ENCODE measurements at places on chromosomes 6 and 20. TPM values are rescaled to one million over a fixed set of nuclear protein-coding genes. Genes with fewer than 3 reads are reported as not detected.

DNA sequence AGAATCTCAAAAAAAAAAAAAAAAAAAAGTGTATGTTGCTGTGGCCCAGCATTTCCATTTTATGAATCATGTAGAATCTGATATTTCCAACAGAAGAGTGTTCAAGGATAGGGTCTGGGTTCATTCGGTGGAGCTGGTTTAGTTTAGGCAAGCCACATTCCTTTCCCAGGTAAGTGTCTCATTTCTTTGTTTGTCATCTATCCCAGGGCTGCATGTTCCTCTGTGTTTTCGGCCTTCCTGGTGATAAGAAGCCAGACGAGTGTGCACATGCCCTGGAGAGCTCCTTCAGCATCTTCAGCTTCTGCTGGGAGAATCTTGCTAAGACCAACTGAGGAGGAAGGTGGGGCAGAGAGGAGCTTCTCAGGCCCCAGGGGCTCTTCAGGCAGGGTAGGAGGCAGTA, 38.2 kb downstream of the NFYA start:
- H3K4me3 ChIP-seq, result no peak overlapping the region
- no peak overlapping the region for H3K27ac ChIP-seq
- H3K4me1 ChIP-seq, result no peaks in the 10 kb centered on the region
- no peaks in the 10 kb centered on the region for H3K27me3 ChIP-seq
- no peak for DNase-seq

DNA sequence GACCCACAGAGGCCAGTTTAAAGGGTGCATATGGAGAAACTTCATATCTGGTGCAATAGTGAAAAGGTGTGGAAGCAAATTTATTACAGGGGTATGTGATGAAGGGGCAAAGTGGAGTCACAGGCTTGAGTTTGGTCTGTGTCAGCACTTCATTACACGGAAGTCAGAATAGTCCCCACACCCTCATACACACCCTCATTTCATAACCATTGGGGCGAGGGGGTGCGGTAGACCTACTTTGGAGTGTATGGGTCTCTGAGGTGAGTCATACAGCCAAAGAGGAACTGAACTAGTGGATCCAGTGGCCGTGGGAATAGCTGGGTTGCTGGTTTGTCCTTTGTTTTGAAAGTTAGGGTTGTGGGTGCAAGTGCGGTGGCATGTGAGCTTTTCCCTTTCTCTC, 3.3 kb downstream of the TM9SF4 start:
- no peaks in the 10 kb centered on the region for H3K27me3 ChIP-seq
- peak overlapping the region; percentile 3 for H3K4me3 ChIP-seq
- H3K36me3 ChIP-seq, result peaks cover 11% of the 10 kb centered on the region
- H3K27ac ChIP-seq, result no peak overlapping the region
- DNase-seq, result no peak
- H3K4me1 ChIP-seq, result peaks cover 57% of the 10 kb centered on the region

- H3K4me3 ChIP-seq, result peak overlapping the region; percentile 96
- no peak for DNase-seq
- no peaks in the 10 kb centered on the region for H3K27me3 ChIP-seq
- peaks cover 25% of the 10 kb centered on the region for H3K36me3 ChIP-seq
- H3K27ac ChIP-seq, result peak overlapping the region; percentile 93
- H3K4me1 ChIP-seq, result peaks cover 70% of the 10 kb centered on the region
Measured at GRCh38 chr6:158646023-158646910, 1.7 kb upstream of the DYNLT1 start.

DNA sequence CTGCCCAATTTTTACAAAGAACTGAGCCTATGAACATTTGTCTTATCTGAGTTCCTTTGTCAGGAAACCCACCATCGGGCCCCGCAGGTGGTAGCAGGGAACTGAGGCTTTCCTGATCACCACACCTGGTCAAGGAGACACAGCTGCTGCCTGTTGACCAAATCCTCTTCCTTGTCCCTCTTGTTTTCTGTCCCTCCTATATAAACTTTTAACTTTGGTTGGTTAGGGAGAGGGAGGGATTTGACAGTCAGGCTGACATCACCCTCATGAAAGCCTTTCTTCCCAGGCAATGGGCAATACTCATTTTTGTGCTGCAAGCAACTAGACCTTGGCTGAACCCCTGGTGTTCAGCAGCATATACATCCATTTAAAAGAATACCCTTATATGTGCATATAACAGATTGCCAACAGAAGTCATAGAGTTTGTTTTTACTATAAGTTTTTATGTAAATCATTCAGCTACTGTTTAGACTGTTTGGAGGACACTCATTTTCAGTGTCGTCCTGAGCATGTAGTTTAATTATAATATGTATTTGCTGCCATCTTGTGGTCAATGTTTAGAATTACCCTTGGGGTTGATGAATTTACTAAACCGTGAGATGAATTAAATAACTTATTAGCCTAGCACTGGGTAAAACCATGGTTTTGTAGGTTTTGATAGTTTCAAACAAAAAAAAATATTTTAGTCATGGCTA, 17.0 kb downstream of the CRISP1 start:
- H3K27me3 ChIP-seq, result no peaks in the 10 kb centered on the region
- H3K4me1 ChIP-seq, result no peaks in the 10 kb centered on the region
- no peaks in the 10 kb centered on the region for H3K36me3 ChIP-seq
- no peak overlapping the region for H3K4me3 ChIP-seq

GRCh38 chr6:79081663-79082062, 3.6 kb upstream of the PHIP start:
- H3K27me3 ChIP-seq, result peaks cover 20% of the 10 kb centered on the region
- no peak overlapping the region for H3K27ac ChIP-seq
- H3K4me3 ChIP-seq, result no peak overlapping the region
- H3K4me1 ChIP-seq, result peaks cover 15% of the 10 kb centered on the region
- H3K36me3 ChIP-seq, result no peaks in the 10 kb centered on the region

- H3K4me1 ChIP-seq, result peaks cover 30% of the 10 kb centered on the region
- no peak for DNase-seq
- no peak overlapping the region for H3K4me3 ChIP-seq
- H3K36me3 ChIP-seq, result no peaks in the 10 kb centered on the region
- H3K27me3 ChIP-seq, result peaks cover 24% of the 10 kb centered on the region
Measured at GRCh38 chr20:43963872-43964791, 49.5 kb downstream of the TOX2 start.

DNA sequence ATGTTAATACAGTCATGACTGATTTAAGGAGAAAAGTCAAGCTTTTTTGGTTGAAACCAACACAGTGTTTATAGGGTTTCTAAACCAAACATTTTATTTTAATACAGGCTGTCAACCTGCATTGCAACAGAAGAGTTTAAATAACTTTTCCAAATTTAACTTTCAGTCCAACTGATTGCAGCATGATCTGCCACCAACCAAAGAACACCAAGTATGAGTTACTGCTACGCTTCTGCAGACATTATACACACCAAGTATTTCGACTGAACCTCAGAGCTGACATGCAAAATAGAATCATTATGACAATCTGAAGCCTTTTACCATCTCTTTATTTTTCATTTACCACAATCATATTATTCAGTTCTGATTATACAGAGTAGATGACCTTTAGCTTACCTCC, 151.2 kb upstream of the DST start:
- DNase-seq, result no peak
- H3K27me3 ChIP-seq, result peaks cover 18% of the 10 kb centered on the region
- H3K4me3 ChIP-seq, result no peak overlapping the region
- no peak overlapping the region for H3K27ac ChIP-seq

DNA sequence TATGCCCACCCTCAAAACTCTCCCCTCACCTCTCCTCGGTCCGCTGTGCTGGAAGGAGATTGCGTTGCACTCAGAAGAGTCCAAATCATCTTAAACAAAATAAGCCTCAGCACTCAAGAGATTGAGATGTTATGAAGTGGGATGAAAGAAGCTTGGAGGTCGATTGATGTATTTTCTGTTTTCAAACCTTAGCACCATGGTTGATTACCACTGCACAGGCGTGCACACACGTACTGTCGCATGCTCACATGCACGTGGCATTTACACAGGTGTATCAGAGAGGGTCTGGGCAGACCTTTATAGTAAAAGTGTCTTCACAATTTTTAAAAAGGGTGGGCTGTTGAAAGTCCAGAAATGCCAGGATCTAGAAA, 612 bp upstream of the AGPAT4 start:
- DNase-seq, result no peak
- peak overlapping the region; percentile 97 for H3K4me3 ChIP-seq
- H3K27ac ChIP-seq, result peak overlapping the region; percentile 90
- H3K4me1 ChIP-seq, result peaks cover 25% of the 10 kb centered on the region
- H3K36me3 ChIP-seq, result peaks cover 5% of the 10 kb centered on the region
- H3K27me3 ChIP-seq, result no peaks in the 10 kb centered on the region

DNA sequence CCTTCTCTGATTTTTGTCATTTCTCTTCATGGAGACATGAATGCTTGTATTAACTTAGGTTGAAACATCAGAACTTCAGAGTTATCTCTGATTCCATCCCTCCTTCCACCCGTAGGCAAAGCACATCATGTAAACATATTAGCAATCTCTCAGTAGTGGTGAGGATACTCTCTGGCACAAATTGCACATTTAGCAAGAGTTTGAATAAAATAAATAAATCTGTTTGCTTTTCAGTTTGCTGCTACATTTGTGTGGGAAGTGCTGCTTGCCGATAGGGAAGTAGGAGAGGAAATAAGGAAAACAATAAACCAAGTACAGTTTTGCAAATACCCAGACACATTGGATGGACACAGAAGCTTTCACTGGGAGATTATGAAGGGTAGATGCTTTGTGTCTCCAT, 359.0 kb downstream of the BCKDHB start:
- no peak for DNase-seq
- H3K27me3 ChIP-seq, result no peaks in the 10 kb centered on the region
- H3K27ac ChIP-seq, result no peak overlapping the region

GRCh38 chr6:10662742-10663141, 31.7 kb downstream of the C6orf52 start:
- no peak overlapping the region for H3K27ac ChIP-seq
- peaks cover 45% of the 10 kb centered on the region for H3K4me1 ChIP-seq
- H3K27me3 ChIP-seq, result peaks cover 6% of the 10 kb centered on the region
- DNase-seq, result no peak

GRCh38 chr20:38353316-38353715, 7.0 kb downstream of the LBP start:
- no peak overlapping the region for H3K27ac ChIP-seq
- no peak overlapping the region for H3K4me3 ChIP-seq
- no peaks in the 10 kb centered on the region for H3K36me3 ChIP-seq
- DNase-seq, result no peak
- no peaks in the 10 kb centered on the region for H3K4me1 ChIP-seq

- no peak for DNase-seq
- H3K36me3 ChIP-seq, result peaks cover 27% of the 10 kb centered on the region
- no peak overlapping the region for H3K27ac ChIP-seq
- peaks cover 29% of the 10 kb centered on the region for H3K4me1 ChIP-seq
Measured at GRCh38 chr20:36927704-36928103, 23.8 kb downstream of the SAMHD1 start.

DNA sequence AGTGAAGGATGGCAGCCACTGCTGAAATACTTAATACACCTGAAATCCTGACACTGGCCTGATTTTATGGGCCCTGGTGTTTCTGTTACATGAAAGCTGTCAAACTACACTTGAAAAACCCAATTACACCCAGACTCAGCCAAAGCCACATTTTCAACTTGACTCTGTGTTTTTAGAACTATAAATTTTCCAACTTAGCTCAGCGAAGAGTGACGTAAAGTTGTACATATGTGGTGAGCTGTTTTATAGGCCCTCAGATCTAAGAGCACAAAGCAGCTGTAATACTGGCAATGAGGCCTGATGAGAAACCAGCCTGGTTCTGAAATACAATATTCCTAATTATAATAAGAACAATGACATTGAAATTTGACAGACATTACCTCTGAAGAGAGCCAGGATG, 18.6 kb downstream of the SCML4 start:
- H3K4me1 ChIP-seq, result peaks cover 32% of the 10 kb centered on the region
- DNase-seq, result no peak
- no peaks in the 10 kb centered on the region for H3K27me3 ChIP-seq

GRCh38 chr6:142803032-142803431, 141.9 kb downstream of the HIVEP2 start:
- no peaks in the 10 kb centered on the region for H3K27me3 ChIP-seq
- no peak overlapping the region for H3K27ac ChIP-seq
- peaks cover 20% of the 10 kb centered on the region for H3K36me3 ChIP-seq
- no peak overlapping the region for H3K4me3 ChIP-seq
- DNase-seq, result no peak

DNA sequence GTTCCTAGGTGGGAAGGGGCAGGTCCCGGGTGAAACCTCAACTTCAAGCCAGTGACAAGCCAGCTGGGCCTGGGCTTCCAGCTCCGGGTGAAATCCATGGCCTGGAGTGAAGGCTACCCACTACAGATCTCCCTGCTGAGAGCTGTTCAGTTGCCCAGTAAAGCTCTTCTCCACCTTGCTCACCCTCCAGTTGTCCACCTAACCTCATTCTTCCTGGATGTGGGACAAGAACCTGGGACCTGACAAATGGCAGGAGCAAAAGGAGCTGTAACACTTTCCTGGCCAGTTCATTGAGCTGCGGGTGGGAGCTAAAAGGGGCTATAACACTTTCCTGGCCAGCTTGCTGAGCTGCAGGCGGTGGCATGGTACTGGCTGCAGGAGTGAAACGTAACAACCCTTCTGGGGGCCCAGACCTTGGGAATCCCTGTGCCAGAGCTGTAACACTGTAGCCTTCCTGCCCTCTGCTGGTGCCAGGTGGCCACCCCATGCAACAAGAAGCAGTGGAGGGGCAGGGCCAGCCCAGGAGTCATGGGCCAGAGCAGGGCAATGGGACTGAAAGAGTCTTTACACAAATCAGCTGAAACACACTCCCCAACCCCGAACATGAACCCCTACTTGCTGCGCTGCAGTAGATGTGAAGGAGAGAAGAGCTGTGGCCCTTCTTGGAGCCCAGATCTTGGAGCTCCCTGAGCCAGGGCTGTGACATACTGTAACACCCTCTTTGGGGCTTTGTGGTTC, 3.6 kb upstream of the HINT3 start:
- no peaks in the 10 kb centered on the region for H3K36me3 ChIP-seq
- no peak for DNase-seq
- no peak overlapping the region for H3K4me3 ChIP-seq
- H3K27me3 ChIP-seq, result peaks cover 19% of the 10 kb centered on the region
- H3K27ac ChIP-seq, result no peak overlapping the region

DNA sequence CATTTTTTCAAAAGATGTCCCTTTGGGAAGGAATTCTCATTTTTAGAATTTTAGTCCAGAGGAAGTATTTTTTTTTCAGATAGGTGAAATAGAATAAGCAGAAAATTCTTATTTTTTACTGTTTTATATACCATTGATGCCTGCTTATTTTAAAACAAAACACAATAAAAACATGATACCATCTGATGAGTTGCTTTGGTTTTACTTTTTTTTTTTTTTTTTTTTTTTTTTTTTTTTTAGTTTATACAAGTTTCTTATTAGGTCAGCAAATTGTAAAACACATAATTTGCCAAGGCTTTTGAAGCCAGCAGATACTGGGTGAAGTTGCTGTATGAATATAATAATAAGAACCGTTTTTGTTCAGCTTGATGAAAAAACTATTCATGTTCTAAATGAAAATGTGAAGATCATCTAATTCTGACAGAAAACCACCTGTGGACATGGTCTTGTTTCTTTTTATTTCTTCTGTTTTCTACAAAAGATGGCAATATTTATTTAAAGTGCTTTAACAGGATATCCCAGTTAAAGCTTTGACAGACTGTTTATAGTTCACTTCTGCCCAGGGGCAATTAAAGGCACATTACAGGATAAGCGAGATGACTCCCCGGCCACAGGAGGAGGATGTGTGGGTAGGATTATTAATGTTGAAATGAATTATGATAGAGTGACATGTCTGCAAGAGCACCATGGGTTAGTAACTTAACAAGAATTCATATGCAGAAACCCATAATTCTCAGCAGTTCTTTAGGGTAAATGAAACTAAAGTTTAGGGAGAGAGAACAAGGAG, 31.1 kb downstream of the MYB start:
- no peak for DNase-seq
- H3K4me1 ChIP-seq, result peaks cover 33% of the 10 kb centered on the region
- peaks cover 42% of the 10 kb centered on the region for H3K36me3 ChIP-seq
- H3K27me3 ChIP-seq, result no peaks in the 10 kb centered on the region

COL10A1 gene
- total RNA-seq, result not detected

TNNC2 gene
- not detected for total RNA-seq

CAPN11 gene
- total RNA-seq, result not detected

RBCK1 gene
- 159 TPM for total RNA-seq

OPRM1 gene
- not detected for total RNA-seq

PCIF1 gene
- total RNA-seq, result 33.7 TPM

CST5 gene
- not detected for total RNA-seq

C6orf163 gene
- 4.2 TPM for total RNA-seq
